ENCODE measurements at places on chromosomes 11 and 22.

DNA sequence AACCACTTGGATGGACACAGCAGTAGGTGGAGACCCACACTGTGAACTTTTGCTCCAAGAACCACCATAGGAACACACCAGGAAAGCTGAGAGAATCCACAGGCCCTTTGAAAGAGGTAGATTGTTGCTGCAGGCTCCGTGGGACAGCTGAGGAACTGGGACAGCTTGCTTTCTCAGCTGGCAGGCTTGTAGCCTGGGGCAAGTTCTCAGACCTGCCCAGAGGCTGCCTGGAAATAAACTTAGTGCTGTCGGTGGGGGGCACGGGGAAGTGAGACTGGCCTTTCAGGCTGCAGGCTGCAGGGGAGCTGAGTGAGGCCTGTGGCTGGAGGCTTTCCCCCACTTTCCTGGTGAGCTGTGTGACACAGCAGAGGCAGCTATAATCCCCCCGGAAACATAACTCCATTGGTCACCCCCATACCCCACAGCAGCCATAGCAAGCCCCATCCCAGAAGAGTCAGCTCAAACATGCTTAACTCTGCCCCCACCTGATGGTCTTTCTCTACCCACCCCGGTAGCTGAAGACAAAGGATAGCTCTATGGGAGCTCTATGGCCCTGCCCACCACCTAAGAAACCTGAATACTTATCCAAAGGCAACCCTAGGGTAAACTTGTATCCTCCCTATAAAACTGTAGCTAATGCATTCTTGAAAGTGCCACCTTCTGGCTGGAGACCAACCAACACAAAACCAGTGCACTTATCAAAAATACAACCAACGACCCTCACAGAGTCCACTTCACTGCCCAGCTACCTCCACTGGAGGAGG is 21.4 kb upstream of the ACRV1 start:
- DNase-seq: no peak

DNA sequence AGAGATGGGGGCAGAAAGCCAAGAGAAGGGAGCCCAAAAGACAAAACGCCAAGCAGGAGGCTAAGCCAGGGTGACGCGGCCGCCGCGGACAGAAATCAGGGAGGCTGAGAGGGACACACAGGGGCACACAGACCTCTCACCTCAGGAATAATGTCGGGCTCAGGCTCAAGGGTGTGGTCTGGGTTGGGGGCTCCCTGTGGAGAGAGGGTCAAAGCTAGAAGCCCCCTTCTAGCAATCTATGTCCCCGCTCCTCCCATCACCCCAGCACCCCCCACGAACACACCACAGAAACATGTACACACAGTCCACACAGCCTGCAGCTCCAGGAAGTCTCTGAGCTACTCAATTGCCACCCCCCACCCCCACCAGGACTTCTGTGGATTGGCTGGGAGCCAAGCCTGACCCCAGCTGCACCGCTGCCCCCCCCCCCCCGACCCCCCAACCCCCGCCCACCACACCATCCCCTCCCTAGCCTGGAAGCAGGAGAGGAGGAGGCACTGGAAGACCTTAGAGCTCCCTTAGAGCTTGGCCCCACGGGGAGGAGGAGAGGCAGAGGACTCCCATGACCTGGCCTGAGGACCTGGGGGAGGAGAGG is 6.9 kb downstream of the BCL9L start:
- peak; percentile 29 for DNase-seq

DNA sequence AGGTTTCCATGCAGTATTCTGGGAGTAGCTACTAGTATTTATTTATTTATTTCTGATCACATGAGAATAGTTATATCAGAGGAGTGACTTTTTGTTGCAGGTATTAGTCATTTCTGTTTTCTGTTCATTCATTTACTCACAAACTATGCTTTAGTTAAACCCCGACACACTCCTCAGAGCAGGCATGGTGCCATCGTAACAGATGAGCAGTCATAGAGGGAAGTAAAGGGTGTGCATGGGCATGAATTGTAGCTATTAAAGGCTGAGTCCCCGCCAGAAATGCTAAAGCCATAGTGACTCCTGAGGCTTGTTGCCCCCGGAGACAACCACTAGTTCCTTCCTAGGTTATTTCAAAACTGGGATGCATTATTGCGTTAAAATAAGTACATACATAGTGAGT is 10.6 kb downstream of the JHY start:
- no peak for DNase-seq

DNA sequence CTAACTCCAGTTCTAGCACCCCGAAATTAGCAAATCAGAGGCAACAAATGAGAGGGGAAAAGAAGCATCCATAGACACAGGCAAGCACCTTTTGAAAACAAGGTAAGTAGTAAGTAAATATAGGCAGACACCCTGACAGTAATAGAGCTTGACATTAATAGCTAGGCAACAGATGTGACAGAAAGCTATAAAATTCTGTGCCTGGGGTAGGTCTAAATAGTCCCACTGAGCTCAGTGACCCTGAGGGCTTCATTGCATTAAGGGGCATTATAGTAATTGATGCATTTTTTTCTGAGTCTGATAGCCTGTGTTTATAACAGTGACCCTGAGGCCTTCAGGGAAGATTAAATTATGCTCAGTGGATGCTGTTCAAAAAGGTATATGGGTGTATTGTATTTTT is 197.1 kb downstream of the HIPK3 start:
- DNase-seq: no peak

DNA sequence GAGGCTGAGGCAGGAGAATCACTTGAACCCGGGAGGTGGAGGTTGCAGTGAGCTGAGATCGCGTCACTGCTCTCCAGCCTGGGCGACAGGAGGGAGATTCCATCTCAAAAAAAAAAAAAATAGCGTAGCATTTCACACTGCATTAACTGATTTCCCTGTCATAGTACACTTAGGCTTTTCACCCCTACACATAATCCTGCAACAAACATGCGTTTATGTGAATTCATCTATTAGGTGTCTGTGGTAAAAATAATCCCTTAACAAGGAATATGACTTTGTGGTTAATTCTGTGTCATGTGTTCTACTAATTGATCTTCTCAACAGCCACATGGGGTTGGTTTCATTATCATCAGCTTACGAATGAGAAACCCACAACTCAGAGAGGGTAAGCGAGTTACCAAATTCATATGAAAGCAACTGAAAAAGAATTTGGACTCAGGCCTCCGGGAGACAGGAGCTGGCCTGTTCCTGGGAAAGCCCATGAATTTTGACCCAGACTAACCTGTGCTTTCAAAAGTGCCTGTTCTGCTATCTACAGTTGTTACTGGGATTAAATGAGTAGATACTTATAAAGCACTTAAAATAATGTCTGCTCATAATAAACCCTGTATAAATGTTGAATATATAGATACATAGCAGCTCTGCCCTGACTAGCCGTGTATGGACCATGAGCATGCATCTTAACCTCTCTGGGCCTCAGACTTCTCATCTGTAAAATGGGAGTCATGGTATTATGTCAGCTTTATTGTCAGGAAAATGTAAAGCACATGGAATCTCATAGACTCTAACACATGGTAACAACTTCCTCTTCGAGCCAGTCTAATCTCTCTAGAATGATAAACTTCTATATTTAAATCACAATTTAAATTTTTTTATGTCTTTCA is 36.6 kb downstream of the KCNJ1 start:
- DNase-seq: peak; percentile 10

DNA sequence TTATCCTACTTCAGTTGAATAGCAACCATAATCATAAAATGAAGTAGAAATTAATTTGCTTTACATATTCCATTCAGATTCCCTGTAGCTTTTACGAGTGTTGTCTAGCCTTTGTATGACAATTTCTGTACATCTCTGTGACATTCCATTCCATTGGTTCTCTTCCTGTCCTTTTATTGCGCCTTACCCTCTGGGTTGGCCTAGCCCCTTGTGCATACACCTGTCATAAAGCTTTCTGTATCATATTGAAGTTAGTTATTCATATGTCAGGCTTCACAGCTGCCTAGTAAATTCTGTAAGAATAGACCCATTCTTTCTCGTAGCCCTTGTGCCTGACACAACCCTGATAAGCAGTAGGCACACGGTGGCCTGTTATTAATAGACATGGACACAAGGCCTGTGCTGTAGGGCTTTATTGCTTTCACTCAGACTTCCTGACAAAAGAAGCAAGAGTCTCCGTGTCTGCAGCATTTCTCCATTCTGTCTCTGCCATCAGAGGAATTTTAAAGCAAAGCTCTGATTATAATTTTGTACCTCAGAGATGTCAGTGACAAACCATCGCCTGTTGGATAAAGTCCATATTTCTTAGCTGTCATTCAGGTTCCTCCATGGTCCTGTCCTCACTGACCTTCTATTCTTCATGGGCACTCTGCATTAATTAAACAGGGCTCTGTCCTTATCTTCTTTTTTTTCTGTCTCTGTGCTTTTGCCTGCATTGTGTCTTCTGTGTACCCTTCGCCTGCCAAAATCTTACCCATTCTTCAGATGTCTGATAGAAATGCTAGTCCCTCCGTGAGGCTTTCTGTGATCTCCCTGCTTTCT is 49.4 kb downstream of the BID start:
- no peak for DNase-seq

- no peak for DNase-seq
Measured at GRCh38 chr11:64065712-64066111, 30.0 kb downstream of the FLRT1 start.

DNA sequence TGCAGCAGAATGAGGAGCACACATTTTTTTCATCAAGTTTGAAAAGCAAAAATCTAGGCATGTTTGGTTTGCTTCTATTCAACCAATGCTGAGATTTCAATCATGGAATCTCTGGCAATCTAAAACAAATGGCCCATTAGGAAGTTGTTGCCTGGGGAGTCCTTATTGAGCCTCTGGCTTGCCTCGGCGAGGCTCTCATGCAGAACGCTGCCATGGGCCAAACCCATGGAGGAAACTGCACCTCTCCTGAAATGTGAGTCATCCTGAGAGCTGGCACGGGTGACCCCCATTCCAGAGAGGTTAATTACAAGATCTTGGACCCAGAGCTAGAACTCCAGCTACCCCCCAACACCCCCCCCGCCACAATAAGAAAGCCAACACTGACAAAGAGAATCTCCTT is 80.7 kb downstream of the MN1 start:
- DNase-seq: peak; percentile 26

DNA sequence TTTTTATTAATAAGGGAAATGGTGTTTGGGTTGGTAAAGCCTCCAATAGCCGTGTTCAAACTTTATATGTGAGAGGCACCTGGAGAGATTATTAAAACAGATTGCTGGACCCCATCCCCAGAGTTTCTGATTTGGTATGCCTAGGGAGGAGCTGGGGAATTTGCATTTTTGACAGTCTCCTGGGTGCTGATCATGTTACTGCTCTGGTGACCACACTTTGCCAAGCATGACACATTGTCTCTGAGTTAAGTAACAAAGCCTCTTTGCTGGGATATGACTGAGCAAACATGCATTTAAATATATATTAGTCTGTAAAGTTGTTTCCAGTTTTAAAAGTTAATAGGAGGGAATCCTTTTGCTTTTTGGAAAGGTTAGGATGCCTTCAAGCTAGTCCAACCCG is 140.4 kb downstream of the NAV2 start:
- DNase-seq: no peak

GRCh38 chr11:68910965-68911364 is 7.3 kb downstream of the IGHMBP2 start:
- no peak for DNase-seq

- no peak for DNase-seq
Measured at GRCh38 chr11:116860303-116860702, 22.9 kb upstream of the APOA1 start.

DNA sequence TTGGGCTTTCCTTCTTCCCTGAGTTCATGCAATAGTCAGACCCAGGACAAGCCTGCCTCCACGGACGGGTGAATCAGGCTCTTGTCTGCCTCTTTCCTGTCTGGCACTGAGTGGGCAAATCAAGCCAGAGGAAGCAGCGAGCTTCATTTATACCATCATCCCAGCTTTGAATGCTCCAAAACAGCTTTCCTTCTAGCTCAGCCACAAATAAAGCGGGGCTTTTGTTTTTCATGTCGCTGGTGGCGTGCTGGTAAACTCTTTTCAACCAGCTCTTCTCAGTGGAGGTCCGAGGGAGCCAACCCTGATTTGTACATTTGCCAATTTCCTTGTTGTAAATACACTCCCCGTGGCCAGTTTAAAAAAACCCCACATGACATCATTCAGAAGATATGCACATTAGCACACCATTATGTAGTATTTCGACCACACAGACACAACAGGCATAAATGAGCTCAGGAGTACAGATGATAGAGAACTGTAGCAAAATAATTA is 8.6 kb downstream of the C11orf91 start:
- peak; percentile 98 for DNase-seq

DNA sequence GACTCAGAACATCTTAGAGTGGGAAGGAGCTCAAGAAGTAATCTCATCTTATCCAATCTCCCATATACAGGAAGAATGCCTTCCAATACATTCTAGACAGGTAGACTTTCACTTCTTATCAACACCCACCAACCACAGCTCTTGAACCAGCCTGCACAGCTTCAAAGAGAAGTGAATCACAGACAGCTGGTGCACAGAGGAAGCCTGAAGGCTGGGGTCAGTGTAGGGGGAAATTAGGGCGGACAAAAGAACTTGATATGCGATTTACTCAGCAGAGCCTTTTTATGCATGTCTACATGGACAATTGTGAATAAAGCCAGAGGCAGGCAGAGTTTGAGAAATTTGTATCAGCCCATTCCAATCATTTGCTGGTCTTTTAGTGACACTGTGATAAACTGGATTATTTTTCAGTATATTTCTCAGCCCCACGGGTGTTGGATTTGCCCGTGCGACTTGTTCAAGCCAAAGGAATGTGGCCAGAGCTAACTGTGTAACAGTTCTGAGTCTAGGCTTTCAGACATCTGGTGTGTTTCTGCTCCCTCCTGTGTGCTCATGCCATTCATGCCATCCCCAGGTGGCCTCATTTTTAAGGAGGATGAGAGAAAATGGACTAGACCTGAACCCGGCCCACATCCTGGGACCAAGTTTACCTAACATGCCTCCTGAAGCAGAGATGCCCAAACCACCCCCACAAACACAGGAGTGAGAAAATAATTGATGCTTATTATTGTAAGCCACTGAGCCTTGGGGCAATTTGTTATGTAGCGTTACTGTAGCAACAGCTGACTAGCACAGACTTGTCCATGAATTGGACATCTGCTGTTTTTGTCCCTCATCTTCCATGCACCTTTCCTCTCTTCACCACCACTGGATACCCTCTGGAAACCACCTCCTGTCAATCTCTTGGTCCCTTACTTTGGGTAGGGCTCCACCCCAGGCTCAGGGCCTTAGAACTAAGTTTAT is 137.5 kb upstream of the HSD17B12 start:
- DNase-seq: no peak

- no peak for DNase-seq
Measured at GRCh38 chr11:7413961-7414915, 71.1 kb upstream of the OLFML1 start.

- no peak for DNase-seq
Measured at GRCh38 chr11:80109031-80109430, 668.2 kb upstream of the TENM4 start.

- no peak for DNase-seq
Measured at GRCh38 chr11:100151944-100152343, 535.1 kb upstream of the ARHGAP42 start.

GRCh38 chr11:130181295-130182272 is 22.0 kb downstream of the ST14 start:
- no peak for DNase-seq

DNA sequence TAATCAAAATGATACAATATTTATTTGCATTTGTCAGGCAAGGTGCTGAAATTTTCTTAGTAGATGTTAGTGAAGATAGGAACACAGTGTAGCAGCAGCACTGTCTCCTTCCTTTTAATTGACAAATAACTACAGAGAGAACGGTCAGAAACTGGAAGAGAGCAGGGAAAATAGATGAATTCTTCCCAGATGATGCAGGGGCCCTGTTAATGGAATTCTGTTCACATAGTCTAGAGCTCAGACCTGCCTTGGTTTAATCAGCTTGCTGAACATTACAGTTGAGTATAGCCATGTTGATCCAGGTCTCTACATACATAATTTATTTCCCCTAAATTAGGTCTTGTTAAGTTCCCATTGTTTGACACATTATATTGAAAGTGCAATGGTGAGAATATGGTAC is 127.4 kb downstream of the SLC17A6 start:
- no peak for DNase-seq
